ENCODE measurements at places on chromosomes 12 and 14.

DNA sequence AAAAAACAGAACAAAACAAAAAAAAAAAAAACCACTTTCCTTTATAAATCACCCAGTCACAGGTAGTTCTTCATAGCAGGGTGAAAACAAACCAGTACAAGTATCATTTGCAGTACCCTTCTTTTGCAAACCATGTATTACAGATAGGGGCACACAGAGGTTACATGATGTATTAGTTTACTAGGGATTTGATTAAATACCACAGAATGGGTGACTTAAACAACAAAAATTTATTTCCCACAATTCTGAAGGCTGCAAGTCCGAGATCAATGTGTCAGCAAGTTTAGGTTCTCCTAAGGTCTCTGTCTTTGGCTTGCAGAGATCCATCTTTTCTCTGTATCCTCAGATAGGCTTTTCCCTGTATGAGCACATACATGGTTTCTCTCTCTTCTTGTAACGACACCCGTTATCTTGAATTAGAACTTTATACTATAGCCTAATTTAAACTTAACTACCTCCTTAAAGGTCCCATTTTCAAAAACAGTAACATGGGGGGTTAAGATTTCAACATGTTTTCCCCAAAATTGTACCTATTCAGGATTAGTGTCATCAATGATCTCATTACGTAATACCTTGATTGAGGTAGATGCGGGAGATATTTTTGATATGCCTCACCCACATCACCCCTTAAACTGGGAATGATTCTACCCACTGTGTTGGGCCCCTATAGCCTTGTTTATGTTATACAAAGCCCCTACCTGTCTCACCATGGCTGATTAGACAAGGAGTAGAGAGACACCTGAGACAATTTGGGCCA is 3.5 kb upstream of the CEP128 start:
- no peak for DNase-seq

- no peak for DNase-seq
Measured at GRCh38 chr12:71876137-71876799, 36.7 kb downstream of the TBC1D15 start.

DNA sequence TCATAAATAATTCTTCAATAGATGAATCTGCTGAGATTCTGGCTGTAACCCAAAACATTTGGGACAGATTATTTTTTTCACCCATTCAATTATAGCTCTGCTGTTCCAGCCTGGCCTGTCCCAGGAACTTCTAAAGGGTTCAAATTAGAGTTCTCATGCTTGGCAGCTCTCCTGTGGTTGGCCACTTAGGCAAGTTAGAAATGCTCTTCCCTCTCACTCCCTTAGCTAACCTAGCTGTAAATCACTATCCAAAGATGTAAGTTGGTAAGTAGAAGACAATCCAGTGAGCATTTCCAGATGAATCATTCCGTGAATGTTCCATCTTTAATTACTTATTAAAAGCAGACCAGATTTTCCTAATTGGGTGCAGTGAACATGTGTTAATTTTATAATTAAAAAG is 760.4 kb upstream of the TBX3 start:
- DNase-seq, result no peak

DNA sequence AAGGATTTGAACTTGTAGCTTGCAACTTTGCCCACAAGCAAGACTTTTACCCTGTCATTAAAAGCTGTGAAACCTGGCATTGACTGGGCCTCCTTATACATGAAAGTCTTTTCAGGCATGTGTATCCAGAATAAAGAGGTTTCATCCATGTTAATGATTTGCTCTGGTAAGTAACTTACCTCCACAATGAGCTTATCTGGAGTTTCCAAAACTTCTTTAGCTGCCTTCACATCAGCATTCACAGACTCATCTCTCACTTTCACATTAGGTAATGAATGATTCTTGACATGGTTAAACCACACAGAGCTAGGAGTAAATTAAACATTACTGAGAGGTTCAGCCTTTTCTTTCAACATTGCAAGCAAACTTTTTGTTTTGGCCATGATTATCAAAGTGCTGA is 234.4 kb upstream of the CLEC14A start:
- no peak for DNase-seq

GRCh38 chr12:125528281-125528680 is 463.0 kb downstream of the AACS start:
- no peak for DNase-seq

All from activated CD4-positive, alpha-beta T cell treated with anti-CD3 and anti-CD28 coated beads for 48 hours (primary cell).